HS-27A (cell line): ENCODE measurements at places on chromosomes 1 and 21.

DNA sequence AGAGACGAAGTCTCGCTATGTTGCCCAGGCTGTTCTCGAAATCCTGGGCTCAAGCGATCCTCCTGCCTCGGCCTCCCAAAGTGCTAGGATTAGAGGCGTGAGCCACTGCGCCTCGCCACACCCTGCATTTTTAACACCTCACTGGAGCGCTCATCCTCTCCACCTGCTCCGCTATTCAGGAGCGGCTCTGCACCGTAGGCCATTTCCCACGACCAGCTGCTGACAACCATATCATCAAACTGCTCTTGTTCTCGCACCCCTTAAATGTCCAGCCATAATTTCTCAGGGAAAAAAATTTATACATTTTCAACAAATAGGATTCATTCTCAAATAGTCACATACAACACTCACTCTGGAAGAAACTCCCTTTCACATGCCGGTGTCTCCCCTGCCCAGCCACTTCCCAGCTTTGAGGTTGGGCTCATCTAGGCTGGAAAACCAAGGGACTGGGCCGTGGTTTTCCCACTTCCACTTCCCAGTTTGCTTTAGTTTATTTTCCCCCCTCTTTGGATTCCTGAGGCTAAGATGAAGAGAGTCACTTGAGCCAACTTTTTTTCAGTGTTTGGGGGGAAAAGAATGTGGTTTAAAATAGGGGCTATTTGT, 639 bp upstream of the IPO9 start:
- no peak for DNase-seq

DNA sequence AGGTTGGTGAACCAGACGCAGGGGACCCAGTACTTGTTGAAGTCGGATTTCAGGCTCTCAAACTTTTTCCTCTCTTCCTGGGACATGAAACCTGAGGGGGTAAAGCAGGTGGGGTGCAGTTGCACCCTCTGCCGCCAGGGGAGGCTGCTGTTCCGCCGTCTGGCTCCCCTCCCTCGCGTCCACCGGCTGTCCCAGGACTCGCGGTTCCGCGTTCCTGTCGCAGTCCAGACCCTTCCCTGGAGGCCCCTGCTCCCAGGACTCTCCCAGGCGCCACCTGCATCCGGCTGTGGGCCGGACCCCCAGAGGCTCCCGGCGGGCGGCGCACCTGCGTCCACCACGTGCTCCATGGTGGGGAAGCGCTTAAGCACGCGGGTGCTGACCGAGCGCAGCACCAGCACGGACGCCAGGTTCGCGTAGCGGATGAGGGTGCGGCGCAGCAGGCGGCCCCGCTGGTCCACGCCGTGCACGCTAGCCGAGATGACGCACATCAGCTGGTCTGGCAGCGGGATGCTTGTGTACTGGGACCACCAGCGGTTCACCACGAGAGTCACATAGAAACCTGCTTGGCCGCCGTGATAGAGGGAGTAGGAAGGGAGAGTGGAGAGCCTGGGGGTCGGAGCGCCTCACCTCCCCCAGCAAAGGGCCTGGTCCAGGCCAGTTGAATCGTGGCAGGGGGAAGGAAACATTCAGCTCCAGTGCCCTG, 1.7 kb downstream of the BEST4 start:
- no peak for DNase-seq

- no peak for DNase-seq
Measured at GRCh38 chr1:39895731-39896480, 5.8 kb downstream of the MYCL start.

GRCh38 chr1:82778612-82779011, 977.9 kb downstream of the ADGRL2 start:
- no peak for DNase-seq

DNA sequence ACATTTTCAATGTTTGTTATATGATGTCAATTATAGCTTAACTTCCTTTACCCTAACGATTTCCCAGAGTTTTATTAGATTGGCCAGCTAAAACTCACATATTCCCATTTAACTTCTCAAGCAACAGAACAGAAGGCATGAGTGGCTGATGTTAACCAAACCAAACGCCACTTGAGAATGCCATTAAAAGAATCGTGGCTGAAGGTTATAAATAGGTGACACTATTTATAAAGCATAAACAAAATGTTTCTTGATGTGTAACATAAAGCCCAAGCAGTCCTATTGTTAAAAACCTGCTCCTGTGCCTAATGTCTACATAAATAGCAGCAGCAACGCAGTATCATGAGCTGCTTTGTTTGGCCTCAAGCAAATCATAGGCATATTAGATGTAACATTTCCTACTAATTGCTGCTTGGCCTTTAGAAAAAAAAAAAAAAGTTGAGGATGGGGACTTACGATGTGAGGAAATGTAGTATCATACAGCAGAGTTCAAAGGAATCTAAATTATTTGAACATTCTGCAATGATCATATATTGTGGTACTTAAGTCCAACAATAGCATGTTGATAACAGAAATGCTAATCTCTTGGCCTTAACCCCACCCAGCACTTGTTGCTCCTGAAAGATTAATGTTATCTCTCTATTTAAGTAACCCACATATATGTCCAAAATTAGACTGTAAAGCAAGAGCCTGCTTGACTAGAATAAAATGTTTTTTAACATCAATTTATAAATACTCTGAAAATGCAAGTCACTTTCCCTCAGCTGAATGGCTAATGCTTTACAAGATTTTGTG, 106.0 kb downstream of the ESRRG start:
- DNase-seq: no peak

GRCh38 chr1:180854001-180854400, 58.7 kb upstream of the KIAA1614 start:
- no peak for DNase-seq

DNA sequence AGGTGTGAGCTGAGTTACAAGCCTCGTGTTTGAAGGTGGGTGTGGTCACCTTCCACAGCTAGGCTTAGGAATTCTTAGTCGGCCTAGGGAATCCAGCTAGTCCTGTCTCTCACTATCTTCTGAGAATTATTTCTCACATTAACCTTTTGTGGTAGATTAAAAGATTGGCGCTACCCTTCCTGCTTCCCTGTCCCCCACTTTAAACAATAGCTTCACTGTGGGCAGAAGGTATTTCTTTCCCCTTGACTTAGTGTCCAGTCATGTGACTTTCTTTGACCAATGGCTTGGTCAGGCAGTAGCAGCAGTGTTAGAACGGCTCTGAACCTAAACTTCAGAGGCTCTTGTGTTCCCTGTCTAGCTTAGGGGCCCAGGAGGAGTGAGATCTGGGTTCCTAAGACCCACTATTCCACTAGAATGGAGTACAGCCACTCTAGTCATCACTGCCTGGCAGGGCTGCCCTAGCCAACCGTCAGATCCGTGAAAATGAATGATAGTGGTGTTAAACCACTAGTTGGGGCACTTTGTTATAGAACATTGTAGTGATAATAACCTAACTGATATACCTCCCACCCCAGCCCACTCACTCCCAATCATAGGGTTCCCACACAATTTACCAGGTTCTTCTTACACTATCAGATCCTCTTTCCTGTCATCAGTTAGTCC, 13.9 kb upstream of the C1orf141 start:
- peak; percentile 20 for DNase-seq

- DNase-seq: no peak
Measured at GRCh38 chr1:214208460-214208859, 72.5 kb upstream of the SMYD2 start.

DNA sequence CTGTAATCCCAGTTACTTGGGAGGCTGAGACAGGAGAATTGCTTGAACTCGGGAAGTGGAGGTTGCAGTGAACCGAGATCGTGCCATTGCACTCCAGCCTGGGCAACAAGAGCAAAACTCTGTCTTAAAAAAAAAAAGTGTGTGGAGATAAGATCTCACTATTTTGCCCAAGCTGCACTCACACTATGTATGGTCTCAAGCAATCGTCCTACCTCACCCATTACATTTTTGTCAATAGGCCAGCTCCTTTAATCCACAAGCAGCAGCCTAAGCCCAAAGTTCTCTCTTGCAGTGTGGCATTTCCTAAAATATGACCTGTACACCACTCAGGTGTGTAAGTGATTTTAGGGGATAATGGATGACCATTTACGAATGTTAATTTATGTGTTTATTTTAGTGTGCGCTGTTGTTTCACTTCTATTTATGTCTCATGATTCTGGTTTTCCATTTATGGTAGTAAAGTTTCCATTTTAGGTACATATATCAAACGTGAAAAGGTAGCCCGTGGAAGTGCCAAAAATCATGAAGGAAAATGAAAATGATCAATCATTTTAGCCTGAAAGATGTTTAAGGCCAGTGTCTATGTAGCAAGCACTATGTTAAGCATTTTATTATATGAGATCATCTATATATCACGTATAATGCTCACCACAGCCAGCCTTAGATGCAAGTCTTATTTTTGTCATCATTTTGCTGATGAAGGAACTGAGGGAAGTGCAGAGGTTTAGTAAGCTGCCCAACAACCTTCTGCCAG, 5.6 kb downstream of the LCK start:
- no peak for DNase-seq

GRCh38 chr1:226479474-226479873, 69.1 kb upstream of the STUM start:
- DNase-seq: no peak

GRCh38 chr1:170240409-170240808, 94.7 kb downstream of the NTMT2 start:
- DNase-seq: no peak

- no peak for DNase-seq
Measured at GRCh38 chr1:38908821-38909220, 27.4 kb upstream of the GJA9 start.

DNA sequence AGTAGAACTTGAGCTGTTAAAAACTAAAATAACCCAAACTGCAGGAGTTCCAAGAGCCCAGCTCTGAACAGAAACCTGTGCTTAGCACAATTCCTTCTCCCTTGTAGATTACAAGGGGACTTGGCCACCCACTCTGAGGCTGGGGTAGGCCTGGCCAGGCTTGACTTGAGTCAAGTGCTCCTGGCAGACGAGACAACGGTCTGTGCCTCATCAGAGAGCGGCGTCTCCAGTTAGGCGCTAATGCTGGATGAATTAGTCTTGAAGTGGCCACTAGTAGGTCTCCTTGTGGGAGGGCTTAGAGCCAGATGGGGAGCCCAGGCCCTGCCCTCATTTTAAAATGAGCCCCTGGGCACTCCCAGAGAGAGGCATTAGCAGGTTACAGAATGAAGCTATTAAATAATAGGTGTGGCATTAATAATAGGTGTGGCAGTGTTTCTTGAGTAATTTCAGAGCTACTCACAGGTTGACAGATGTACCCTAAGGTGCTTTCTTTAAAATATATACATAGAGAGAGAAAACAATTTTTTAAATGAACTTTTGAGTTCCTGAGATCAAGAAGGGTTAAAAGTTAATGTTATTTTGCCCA, 1.1 kb downstream of the EEIG2 start:
- peak; percentile 56 for DNase-seq

- no peak for DNase-seq
Measured at GRCh38 chr1:213135572-213135971, 84.5 kb downstream of the RPS6KC1 start.

GRCh38 chr1:7570311-7570710, 200.8 kb upstream of the VAMP3 start:
- DNase-seq: no peak

DNA sequence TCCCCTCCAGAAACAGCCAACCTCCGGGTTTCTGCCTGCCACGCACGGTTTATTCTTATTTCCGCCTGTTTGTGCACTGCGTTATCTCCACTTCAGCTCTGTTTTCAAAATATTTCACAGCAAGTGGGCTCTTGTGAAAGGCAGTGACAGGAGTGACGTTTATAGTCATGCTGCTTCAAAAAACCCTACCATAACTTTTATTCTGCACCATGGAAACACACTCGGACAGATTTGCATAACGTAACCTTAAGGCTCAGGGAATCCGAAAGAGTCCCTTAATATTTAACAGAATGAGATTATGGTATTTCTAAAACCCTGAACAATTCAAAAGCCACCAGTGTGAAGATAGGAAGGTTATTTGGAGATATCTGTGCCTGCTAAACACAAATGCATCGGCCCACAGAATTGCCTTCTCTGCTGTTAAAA, 782 bp upstream of the SDE2 start:
- no peak for DNase-seq

- no peak for DNase-seq
Measured at GRCh38 chr1:86776108-86776507, 71.7 kb downstream of the SH3GLB1 start.

- DNase-seq: peak; percentile 80
Measured at GRCh38 chr1:221097479-221098281, 218.4 kb downstream of the HLX start.

GRCh38 chr1:225917536-225917935, 6.5 kb downstream of the PYCR2 start:
- no peak for DNase-seq

DNA sequence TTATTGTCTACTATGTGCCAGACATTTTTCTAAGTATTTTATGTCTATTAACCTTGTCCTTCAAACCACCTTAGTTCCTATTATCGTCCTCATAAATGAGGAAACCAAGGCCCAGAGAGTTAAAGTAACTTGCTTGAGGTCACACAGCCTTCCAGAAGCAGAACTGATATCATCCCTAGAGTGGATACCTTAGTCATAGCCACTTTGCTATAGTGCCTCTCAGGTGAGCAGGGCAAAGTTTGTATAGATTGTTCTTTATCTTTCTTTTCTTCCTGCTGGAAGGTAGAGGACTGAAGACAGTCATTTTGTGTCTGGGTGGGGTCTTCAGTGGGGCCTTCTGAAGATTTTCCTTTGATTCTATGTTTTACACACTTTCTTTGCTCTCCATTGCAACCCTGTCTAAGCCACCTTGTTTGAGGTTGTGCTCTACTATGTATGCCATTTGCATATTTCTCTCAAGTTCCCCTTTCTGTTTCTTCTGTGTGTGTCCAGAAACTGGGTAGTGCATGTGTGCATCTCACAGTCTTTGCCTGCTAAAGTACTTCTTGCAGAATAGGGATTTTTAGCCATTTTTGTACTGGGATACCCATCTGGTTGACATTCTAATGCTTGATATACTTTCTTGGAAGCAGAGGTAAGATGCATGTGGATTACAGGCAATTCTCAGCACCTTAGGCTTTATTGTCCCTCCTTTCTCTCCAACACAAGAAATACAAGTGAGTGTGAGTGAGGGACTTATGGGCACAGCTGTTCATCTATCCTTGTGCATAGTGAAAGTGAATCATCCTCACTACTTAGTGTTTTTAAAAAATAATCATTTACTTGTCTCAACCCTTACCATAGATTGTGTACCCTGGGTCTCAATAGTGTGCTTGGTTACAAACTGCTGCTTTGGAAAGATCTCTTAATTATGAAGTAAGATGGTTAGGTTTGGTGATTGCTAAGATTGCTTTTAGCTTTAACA, 207.6 kb upstream of the HMCN1 start:
- no peak for DNase-seq

DNA sequence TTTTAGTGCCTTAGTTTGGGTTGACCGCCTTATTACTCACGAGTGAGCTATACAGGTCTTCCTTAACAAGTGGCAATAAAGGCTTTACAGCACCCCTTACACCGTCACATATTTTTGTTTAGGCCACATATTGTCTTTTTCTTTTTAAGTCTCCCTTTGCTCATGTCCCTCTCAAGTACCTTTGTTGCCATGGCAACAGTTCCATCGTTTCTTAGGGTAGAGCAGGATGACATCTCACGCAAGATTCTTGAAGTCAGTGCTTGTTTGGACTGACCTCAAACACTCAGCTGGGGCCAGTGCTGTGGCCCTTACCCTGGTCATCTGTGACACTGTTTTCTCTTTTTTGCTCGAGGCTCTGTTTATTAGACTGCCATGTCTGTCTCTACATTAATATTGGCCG, 69.8 kb downstream of the PBX1 start:
- DNase-seq: no peak
